Activated CD4-positive, CD25-positive, alpha-beta regulatory T cell treated with anti-CD3 and anti-CD28 coated beads, Interleukin-2, amount 50 U/mL, for 72 hours (primary cell): ENCODE measurements at places on chromosomes 6 and 20.

DNA sequence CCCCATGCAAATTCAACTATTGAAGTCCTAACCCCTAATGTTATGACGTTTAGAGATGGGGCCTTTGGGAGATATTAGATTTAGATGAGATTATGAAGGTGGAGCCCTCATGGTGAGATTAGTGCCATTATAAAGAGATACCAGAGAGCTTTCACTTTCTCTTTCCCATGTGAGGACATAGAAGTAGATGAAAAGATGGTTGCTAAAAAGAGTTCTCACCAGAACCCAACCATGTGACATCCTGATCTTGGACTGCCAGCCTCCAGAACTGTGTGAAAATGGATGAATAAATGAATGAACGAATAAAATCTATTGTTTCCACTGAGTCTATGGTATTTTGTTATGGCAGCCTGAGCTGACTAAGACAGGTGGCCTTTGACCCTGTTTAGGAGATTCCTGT is 50.6 kb upstream of the FBXO30 start:
- DNase-seq = no peak

DNA sequence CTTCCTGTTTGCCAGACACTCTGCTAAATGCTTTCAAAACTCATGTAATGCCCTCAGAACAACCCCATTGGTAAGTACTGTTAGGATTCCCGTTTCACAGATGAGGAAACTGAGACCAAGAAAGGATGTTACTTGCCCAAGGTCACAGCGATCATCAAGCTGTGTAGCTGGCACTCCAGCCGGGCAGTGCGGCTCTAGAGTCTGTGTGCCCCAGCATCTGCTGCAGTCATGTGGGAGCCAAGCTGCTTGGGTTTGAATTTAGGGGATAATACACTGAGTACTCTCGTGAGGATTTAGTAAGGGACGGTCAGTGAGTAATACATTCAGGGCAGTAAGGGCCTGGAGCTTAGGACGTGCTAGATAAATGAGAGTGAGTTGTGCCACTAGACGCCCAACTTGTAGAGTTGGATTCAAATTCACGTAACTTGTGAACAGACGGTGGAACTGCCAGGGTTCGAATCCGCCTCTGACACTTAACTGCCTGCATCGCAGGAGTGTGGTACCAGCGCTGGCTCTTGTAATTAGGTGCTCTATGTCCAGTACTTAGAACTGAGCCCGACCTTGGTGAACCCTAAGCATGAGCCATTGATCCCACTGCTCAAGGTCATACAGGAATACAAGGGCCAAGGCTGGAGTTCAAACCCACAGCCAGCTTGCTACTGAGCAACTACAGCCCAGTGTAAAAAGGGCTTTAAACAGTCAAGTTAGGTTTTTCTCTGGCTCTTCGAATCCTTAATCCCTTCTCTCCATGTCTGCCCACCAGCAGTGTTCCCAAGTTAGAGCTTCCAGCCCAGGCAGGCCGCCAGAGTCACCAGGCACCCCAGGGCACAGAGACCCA is 70.2 kb downstream of the EYA2 start:
- DNase-seq = no peak

DNA sequence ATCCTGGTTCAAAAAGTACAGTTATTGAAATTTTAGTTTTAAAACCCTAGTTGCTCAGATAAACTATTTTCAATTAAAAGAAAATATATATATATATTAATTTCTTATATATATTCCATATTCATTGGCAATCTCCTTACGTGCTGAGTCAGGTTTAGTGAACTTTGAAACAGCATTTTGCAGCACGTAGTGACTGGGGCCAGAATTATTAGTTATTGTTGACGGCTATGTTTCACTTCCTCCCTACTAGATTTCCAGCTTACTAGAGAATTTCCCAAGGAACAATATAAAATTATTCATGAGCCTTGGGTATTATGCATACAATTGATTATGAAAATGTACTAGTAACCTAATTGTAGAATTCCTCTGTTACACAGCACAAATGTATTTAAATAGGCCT is 150.3 kb downstream of the KLHL32 start:
- DNase-seq = no peak

GRCh38 chr6:79650950-79651349 is 19.8 kb downstream of the SH3BGRL2 start:
- DNase-seq = no peak

- no peak for DNase-seq
These were observed 83.6 kb downstream of the TMEM170B start for GRCh38 chr6:11621119-11621518.

GRCh38 chr6:118565311-118565960 is 17.3 kb downstream of the PLN start:
- no peak for DNase-seq

DNA sequence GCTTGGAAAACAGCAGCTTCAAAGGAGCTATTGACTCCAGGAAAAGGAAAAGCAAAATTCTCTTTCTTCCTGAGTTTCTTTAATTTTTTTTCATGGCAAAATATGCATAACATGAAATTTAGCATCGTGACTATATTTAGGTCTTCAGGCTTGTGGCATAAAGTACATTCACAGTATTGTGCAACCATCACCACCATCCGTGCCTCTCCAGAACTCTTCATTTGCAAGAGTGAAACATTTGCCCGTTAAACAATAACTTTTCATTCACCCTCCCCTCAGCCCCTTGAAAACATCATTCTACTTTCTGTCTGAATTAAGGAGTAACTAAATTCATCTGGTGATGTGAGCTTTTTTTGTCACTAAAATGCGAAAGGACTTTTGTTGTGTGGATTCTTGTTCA is 251.7 kb downstream of the PHACTR1 start:
- no peak for DNase-seq

- DNase-seq = no peak
These were observed 17.3 kb downstream of the FARS2 start for GRCh38 chr6:5278565-5279120.

GRCh38 chr6:6751266-6751596 is 162.7 kb downstream of the LY86 start:
- DNase-seq = no peak

DNA sequence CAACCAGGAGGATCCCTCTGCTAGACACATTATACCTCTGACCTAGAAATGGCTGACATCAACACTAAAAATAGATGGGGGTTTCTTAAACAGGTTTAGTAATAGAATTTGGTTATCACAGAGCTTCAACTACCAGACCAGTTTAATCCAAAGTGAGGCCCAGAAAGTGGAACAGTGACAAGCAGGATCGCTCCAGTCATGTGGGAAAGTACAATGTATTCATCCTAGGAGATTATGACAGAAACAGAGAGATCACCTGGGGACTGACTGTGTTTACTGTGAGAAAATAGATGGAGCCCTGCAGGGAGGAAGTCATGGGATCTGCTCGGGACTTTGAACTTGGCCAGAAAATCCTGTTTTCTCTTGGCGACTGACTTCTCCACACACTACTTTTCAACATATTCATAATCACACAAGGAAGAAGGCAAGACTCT is 238.7 kb upstream of the SOX4 start:
- no peak for DNase-seq

GRCh38 chr6:165404296-165404695 is 94.9 kb upstream of the C6orf118 start:
- no peak for DNase-seq

DNA sequence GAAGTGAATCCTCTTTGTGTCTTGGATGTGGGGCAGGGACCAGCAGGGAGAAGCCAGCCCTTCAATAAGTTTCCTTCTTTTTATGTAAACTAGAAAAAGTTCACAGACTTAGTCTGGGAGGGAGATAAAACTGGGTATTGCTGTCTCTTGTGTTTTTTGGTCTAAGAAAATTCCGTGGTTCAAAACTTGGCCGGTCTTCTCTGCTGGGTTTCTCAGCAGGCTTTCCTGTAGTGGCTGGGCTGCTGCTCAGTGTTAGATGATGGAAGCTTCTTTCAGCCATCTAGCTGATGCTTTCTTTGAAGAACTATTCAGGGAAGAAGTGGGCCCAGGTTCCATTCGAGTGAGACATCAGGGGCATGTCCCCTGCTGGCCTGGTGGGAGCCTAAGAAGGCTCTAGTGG is 70.7 kb upstream of the SCP2D1 start:
- no peak for DNase-seq

DNA sequence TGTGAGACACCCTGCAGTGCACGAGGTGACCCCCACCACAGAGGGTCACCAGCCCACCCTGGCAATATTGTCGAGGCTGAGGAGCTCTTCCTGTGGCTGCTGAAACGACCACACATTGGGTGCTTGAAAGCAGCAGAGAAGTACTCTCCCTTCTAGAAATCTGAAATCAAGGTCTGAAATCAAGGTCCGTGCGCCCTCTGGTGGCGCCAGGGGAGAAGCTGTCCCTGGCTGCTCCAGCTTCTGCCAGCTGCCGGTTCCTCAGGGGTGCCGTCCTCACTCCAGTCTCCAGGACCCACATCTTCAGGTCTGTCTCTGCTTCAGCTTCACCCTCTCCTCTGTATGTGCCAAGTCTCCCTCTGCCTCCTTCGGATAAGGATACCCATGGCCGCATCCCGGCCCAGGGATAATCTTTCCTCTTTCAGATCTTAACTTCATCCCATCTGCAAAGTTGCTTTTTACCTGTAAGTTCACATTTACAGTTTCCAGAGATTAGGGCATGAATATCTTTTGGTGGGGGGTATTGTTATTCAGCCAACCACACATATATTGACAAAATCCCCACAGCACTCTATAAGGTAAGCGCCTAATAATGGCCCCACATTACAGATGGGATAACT is 108.3 kb upstream of the PHACTR3 start:
- DNase-seq = peak; percentile 67

DNA sequence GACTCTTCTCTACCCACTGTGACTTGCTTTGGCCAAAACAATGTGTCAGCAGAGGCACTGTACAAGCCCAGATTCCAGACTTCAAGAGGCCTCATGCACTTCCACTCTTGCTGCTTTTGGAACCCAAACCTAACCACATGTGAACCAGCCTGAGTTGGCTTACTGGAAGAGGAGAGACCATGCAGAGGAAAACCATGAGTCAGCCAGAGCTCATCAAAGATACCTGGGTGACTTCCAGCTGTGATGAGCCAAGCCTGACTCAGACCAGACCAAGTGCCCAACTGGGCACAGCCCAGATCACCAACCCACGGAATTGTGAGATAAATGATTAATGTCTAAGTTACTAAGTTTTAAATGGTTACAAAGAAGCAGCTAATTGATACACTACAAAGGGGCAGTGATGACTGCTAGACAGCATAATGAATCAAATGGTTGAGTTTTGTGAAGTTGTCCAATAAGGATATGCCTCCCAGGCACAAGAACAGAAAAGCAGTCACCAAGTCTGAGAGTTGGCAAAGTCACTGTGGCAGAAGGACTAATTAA is 16.2 kb upstream of the BEND6 start:
- no peak for DNase-seq

- DNase-seq = no peak
These were observed 367.6 kb downstream of the THBS2 start for GRCh38 chr6:168885751-168886742.

- no peak for DNase-seq
These were observed 320.7 kb downstream of the RNF144B start for GRCh38 chr6:18707714-18708439.

GRCh38 chr6:7561153-7561964 is 19.9 kb downstream of the DSP start:
- DNase-seq = no peak

GRCh38 chr6:164114051-164114450 is 699.5 kb downstream of the QKI start:
- no peak for DNase-seq

DNA sequence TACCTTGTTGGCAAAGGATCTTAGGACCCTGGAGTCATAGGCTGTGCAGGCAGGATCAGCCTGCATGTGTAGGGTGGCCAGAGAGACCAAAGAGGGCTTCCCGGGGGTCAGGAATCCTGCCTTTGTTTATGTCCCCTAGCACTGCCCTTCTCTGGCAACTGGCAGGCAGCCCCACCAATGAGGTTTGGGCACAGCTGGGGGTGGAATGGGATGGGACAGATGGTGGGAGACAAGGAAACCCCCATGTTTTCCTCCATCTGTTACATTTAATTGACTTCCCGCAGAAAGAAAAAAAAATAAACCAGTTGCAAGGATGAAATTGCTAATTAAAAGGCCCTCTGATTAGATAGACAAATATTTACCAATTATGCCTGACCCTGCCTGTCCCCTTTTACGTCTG is 27.6 kb downstream of the CD40 start:
- DNase-seq = no peak
